ENCODE measurements at places on chromosomes 3 and 15.

DNA sequence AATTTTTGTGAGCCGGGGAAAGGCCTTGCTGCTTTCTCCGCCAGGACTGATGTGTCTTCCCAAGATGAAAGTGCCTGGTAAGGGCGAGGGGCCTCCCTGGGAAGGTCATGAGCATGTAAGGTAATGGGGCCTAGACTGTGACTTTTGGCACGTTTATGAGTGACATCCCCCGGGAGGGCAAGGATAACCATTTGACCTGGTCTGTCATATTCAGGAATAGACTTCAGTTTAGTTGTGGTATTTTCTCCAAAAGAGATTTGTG, 631 bp upstream of the CNBP start:
- no peak for DNase-seq

DNA sequence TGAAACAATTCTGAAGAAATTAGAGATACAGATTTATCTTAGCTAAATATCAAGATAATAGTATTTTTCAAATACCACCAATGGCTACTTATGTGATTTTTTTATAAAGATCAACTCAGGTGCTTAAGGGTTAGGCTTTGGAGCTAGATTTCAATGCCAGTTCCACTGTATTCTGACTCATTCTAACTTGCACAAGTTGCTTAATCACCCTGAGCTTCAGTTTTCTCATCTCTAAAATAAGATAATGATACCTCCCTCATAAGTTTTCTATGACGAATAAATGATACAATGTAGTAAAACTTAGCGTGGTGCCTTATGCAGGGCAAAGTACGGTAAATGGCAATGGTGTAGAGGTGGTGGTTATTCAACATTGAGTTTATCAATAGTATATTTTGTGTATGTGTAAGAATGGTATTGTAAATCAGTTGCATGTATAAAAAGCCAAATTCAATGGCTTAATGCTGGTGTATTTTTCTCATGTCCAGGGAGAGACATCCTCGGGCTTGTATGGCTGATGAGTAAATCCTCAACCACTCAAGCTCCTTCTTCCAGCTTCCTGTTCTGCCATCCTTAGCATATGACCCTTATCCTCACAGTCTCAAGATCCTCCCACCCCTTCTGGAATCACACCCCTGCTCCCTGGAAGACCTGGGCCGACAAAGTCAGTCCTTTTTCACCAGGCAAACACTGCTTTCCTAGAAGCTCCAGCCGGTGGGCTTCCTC, 505.9 kb upstream of the CFAP20DC start:
- no peak for DNase-seq

GRCh38 chr15:29044503-29044901, 158.7 kb downstream of the APBA2 start:
- no peak for DNase-seq

DNA sequence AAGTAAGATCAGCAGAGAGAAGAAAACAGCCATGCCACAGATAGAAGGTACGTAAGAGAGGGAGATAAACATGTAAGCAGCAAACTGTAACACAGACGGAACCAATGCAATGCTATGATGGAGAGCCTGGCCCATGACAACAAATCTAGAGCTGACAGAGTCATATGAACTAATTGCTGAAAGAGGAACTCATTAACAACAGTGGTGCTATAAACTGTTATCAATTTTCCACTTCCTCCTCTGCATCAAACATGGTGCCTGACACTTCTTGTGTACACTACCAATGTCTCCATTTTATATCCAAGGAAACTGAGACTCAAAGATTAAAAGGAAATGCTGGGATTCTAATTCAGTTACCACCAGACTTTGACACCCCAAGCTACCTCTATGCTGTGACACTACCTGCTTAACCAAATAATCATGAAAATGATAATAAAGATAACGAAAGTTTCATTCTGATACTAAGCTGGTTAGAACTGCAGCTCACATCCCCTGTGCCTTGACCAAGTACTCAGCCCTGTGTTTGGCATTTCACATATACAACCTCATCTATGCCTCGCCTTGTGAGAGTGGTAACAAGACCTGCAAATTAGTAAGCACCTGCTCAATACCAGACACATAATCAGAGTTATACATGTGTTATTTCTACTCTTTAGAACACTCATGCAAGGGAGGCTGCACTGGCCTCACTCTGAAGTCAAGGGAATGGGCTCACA, 79.3 kb downstream of the ANO10 start:
- DNase-seq, result no peak

DNA sequence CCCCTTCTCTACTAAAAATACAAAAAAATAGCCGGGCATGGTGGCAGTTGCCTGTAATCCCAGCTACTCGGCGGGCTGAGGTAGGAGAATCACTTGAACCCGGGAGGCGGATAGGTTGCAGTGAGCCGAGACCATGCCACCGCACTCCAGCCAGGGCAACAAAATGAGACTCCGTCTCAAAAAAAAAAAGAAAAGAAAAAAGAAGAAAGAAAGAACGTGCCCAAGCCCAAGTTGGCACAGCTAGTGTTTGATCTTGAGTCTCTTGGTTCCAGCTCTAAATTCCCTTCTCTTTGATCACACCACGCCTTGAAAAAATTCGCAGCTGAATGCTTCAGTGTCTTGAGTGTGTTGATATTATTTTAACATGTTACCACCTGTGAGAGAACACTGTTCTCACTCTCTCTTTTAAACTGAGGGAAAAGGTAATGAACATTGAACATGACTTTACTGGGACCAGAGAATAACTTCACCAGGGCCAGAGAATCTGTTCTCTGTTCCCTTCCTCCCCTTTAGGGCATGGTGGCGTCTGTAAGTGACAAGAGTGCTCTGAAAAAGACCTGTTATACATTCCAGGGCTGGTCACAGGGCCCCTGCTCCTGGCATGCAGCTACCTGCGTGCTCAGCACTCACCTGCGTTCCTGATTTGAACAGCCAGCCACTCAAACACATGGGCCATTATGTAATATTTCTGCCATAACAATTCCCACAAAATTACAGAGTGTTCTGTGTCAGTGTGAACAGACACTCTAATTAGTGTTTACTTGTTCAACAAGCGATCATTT, 19.0 kb downstream of the SLCO3A1 start:
- no peak for DNase-seq

DNA sequence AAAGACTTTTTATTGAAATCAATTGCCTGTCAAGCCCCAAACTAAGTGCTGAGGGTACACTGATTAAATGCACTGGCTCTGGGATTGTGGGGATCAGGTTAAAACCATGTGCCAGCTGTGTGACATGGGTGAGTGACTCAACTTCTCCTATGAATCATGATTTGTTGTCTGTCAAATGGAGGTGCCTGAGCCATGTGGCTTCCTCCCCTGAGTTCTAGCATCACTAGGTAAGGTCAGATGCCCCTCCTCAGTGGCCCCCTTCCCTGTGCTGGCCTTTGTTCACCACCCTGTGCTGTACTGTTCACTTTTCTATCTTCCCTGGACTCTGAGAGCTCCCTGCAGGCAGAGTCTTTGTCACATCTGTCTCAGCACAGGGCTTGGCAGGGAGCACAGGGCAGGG, 43.6 kb upstream of the ATP2B2 start:
- no peak for DNase-seq

GRCh38 chr3:20652231-20652986, 466.4 kb upstream of the SGO1 start:
- DNase-seq, result no peak

- DNase-seq, result no peak
Measured at GRCh38 chr15:83248151-83249029, 36.1 kb downstream of the BNC1 start.

GRCh38 chr3:113535898-113536297, 3.5 kb downstream of the SIDT1 start:
- no peak for DNase-seq

DNA sequence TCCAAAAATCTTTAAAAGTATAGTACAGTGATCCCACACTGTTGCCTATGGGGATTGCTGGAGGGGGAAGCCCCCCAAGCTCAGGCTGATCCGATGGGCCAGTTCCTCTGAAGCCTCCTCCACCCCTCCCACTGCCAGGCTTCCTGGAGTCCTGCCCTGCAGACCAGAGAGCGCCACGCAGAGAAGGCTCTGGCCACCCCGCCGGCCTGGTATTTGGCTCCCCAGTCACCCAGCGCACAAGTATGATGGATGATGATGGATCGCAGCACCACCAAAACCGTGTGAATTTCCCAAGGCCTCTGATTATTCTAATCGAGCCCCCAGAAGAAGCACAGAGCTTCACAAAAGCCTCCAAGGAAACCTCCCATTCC, 259.0 kb downstream of the MECOM start:
- DNase-seq, result no peak

- DNase-seq, result no peak
Measured at GRCh38 chr15:56608140-56608778, 125.0 kb downstream of the ZNF280D start.

DNA sequence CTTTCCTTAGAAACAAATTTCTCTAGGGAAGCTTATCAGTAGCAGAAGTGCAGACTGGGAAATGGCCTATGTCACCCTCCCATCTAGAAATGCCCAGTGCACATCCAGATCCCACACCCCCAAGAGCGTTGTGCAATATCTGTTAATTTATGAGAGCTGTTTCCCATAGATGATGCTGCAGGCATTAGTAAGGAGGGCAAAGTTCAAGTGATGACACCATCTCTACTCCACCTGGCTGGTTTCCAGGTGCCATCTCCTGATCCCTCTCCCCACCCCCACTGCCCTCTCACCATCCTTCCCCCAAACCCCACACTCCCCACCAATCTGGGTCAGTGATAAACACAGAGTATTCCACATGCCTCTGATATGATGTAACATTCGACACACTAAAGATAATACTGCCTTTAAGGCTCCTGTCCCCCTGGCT, 39.4 kb downstream of the AGTR1 start:
- DNase-seq, result no peak

DNA sequence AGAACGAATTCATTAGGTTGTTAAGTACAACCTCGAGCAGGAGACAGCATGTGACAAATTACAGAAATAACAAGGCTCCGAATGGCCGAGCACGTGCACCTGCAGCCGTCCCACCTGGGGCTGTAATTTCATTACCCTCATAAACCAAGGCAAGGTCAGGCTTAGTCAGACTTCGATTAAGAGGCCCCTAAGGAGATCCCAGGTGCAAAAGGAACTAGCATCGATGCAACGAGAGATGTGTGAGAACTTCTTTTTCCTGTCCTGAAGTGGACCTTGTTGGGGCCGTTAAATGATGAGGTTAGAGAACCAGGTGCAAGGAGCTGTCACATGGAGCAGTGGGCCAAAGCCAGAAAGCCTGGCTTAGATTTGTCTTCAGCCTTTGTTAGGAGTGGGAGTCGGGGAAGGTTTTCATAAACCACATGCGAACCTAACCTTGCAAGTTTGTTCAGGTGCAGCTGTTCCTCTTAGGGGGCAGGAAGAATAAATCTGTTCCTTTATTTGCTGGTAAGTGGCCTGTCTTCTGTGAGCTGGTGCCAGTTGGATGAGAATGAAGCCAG, 559.9 kb upstream of the MCTP2 start:
- peak; percentile 55 for DNase-seq

GRCh38 chr3:139528924-139529323, 10.6 kb downstream of the RBP1 start:
- no peak for DNase-seq

- DNase-seq, result peak; percentile 40
Measured at GRCh38 chr3:129619726-129620162, 13.3 kb upstream of the PLXND1 start.

Measured in right forelimb (tissue), 1 donor.